NCI-H1436 (cell line): ENCODE measurements at places on chromosomes 13 and 19.
A peak's percentile ranks its signal among the peaks of the same experiment; 100 is the strongest.

- no peak for DNase-seq
Observed at GRCh38 chr13:105200181-105200580, 1335.3 kb downstream of the EFNB2 start.

DNA sequence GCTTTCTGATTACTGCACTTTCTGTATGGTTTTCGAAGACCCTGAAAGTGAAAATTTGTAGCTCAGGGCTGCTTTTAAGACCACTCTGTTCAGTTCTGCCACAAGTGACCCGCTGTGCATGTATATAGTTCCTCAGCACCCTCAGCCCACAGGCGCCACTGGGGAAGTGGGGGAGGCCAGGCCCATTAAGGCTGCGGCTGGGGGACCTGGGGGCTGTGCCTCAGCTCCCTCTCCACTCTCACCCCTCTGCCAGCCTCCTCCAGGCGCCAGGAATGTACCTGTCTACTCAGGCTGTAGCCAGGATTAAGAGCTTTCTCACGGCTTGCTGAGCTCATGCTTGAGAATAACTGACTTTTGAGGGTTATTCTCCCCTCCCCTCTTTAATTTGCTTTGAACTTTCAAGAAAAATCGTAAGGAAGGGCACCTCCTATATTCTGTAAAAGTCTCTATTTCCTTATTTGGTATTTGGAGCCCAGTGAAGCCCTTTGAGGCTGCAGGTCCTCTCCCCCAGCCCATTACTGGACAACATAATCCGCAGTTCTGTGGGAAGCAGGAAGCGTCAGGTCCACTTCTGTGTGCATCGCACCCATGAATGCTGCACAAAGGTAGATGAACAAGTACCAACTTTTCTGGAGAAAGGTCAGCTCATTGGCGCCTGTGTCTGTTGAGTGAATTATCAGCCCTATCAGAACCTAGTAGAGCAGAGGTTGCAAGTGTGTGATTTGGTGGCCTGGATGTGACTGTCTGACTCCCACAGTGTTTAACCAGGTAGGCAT lies 29.6 kb downstream of the GJA3 start:
- no peak for DNase-seq

DNA sequence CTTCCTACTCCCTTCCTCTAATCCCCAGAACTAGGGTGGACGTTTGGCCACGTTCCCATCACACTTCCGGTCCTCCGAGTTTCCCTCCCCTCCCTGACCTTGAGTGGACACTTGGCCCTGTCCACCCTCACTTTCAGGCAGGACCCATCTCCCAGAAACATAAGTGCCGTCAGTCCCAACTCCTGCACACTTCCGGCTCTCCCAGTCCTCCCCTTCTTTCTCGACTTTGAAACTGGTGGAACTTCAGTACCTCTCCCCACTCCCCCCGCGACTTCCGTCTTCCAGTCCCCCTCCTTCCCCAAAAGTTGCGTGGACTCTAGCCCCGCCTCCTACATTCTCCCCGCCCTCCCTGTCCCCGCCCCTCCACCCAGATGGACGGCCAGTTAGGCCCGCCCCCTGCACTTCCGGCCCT lies 278 bp upstream of the ZNF274 start:
- no peak for DNase-seq

DNA sequence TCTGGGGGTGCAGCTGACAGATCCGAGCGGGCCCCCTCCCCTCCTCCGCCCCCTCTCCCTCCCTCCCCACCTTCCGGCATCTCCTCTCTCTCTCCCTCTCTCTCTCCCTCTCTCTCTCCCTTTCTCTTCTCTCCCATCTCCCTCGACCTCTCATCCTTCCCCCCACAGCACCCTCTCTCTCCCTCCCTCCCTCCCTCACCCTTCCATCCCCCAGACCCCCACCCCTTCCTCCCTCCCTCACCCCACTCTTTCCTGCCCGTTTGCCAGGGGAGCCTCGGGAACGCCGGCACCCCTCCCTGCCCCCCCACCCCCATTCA lies 666 bp downstream of the CELF5 start:
- DNase-seq = no peak

GRCh38 chr13:39965309-39965708 lies 309.8 kb downstream of the COG6 start:
- no peak for DNase-seq

DNA sequence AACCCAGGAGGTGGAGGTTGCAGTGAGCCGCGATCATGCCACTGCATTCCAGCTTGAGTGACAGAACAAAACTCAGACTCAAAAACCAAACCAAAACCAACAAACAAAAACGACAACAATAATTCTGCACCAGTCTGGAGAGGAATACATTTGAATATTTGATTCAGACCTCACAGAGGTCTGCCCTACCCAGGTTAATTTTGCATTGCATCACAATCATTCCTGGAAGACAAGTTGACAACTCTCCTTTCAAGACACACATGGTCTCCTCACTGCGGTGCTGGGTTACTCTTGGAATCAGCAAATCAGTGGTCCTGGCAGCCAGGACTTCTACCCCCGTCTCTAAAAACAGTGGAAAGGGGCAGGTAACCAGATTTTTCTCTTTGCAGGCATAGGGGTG lies 79.9 kb upstream of the TMTC4 start:
- DNase-seq = no peak

DNA sequence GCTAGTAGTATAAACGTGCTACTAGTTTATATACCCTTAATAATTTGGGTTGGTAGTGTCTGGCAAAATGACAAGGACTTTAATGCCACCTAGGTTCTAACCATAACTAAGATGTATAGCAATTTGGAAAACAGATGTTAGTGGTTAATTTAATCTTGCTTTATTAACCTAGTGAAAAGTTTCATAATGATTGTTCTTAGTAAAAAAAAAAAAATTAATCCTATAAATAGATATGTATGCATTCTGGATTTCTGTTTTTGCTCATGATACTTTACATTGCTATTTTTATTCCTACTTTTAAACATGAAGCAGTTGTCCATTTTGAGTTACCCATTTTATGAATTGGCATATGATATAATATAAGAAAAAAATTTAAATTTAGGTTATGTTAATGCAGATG lies 36.3 kb downstream of the DGKH start:
- no peak for DNase-seq

GRCh38 chr19:55493645-55494171 lies 5.5 kb downstream of the SSC5D start:
- DNase-seq = no peak

GRCh38 chr19:50705422-50706019 lies 14.1 kb downstream of the SHANK1 start:
- DNase-seq = peak; percentile 38

GRCh38 chr19:29162694-29163093 lies 50.3 kb downstream of the UQCRFS1 start:
- DNase-seq = no peak

DNA sequence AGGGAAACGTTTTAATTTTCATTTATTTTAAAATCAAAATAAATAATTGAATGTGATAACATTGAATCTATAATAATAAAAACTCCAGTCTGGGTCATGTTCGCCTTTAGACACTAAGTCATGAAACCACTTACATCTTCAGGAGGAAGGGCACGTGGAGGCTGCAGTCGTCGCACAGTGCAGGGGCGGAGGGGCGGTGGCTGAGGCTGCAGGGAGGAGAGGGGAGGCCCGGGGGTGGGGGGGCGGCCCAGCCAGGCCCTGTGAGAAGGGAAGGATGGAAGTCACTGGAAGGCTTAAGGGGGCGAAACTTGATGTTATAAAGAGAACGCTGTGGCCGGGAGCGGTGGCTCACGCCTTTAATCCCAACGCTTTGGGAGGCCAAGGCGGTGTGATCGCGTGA lies 14.9 kb upstream of the LATS2 start:
- no peak for DNase-seq
